ENCODE measurements at places on chromosomes 2 and 18.

DNA sequence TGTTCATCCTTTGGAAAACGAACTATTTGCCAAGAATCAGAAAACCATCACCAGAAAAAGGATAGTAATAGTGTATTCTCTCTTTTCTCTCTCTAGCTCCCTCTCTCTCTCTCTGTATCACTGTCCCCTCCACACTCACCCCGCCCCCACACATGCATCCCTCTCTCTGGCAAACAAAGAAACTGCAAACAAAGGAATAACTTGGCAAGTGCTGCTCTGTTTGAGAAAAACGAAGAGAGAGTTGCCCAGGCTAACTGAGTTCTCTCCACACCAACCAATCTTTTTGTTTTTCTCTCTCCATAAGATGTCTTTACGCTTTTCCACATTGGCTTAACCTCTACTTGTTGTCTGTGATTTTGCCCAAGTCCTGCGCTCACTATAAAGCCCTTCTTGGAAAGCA lies 316.2 kb downstream of the EPHA4 start:
- DNase-seq = no peak

DNA sequence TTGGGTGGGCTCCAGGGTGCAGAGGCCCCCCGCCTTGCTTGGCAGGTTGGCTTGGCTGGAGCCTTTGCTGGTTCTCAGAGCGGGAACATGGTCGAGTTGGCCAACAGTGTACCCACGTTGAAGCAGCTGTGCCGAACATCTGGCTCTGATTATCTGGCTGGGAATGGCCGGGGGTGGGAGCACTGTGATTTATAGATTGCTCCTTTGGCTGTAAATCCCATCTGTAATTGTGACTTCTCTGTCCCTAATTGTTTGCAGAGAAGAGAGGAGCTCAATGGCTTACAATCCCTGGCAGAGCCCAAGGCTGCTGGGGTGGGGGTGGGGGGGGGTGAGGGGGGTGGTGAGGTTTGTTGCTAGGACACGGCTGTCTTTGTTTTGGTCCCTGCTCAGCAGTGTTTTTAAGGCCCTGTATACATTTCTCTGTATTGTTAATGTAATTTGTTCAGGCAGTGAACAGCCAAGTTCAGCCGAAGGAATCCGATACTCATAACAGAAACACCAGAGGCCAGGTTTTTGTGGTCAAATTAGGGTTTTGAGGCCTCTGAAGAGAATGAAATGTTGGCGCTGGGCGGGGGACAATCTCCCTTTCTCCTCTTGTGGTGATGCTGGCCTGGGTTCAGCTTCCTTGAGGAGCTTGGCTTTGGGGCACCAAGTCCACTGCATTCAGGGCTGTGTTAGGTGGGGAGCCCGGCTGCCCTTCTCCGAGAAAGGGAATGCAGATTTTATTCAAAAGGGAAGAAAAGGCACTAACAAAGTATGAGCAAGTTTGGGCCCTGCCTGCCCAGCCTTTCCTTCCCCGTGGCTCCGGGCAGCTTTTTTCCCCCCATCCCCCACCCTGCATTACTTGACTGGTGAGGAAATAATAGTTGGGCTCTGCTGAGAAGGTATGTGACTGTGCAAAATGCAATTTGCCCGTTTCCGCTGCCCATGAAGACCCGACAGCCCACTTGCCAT lies 82.5 kb downstream of the TCF7L1 start:
- no peak for DNase-seq

GRCh38 chr2:125516496-125517109 lies 1139.4 kb upstream of the GYPC start:
- peak; percentile 24 for DNase-seq

GRCh38 chr2:186307871-186308270 lies 178.2 kb upstream of the ZC3H15 start:
- no peak for DNase-seq

DNA sequence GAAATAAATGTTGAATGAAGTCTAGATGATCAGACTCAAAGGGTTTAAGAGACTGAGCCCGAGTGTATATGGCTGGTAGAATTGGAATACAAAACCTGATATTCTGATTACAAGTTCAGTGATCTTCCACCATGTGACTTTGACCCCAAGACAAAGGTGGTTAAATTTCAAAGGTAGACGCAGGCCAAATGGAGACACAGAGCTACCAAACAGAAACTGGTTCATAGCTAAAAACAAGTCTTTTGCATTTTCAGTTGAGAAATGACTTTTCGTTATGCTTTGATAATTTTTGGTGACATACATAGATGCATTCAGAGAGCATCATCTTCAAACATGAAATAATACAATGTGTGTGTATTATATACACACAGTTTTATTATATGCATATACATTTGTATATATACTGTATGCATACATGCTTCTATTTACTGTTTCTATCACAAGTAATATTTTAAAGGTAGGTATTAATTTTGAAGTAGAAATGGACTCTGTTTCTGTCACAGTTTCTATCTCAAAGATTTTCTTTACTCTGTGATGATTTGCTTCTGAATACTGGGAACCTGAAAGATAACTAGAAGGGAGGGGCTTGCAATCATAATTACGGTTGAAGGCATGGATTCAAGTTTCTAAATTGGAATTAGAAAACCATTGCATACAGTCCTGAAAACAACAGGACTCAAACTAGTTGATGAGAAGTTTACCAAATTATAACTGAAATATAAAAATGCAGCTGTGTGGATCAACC lies 142.3 kb downstream of the ABCA12 start:
- DNase-seq = no peak

Data from kidney capillary endothelial cell (primary cell).